ENCODE measurements at places on chromosomes 6 and 20.

DNA sequence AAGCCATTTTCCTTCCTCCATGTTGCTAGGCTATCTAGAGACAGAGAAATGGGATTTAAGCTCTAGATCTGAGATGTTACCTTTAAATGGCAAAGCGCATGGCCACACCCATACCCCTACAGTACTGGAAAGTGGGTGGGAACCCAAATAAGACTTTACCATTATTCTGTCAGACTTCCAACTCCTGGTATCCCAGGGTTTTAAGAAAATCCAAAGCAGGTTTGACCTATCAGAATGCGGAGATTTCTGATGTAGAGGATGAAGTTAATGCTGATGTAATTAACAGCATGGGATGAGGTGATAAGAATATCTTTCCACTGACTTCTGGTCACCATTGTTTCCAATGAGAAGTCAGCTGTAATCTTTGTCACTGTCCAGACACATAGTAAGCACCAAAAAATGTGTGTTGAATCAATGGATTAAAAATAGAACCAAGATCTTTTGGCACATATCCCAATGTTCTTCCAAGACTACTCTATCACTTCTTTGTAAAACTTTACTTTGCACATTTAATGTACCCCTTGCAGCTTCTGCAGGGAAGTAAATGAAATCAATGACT, 140.8 kb upstream of the INSM1 start:
- no peak for DNase-seq

GRCh38 chr6:138230221-138230620, 11.9 kb upstream of the PBOV1 start:
- no peak for DNase-seq

DNA sequence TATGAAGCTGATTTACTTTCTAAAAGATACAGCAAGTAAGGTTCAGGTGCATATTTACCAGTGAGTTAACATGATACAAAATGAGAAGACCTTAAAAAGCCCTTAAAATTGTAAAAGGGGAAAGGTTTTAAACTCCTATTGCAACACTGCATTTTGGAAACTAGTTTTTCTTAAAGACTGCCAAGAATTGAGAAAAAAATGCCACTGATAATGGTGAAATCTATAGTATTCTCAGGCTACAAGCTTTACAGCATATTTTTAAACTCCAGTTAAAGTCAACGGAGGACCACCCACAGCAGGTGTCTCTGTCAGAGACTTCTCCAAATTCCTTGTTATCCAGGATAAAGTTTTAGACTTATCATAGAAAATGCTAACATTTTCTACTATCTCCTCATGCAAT, 53.6 kb downstream of the ELOVL5 start:
- no peak for DNase-seq

DNA sequence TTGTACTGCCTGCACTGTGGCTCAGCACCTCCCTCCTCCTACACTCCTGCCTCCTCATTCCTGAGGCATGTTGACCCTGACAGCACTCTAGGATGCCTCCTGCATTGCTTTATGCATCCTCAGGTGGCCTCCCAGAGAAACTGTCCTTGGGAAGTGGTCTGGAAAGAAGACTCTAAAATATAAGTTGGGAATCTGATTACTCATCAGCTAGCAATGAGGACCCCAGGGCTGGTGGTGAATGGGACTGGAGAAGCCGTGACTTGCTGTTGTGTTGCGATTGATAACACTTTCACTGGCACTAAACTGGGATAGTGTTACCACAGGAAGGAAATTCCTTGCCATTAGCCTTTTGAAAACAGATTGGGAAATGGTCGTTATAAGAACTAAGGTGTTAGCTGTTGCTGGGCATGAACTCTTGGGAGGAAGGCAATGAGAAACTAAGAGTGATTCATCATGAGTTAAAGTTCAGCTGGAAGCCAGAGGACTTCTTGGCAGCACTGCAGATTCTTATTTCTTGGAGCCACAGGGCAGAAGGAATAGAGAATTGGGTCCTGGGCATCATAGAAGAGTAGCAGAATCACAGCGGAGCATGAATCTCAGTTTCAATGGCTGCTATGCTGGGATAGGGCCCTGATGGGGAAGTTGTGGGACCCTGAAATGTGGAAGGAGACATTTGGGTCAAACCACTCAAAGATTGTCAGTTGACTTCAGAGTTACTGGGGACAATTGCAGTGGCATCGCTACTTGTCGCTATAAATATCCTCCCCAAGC, 10.1 kb upstream of the SIRPD start:
- DNase-seq: no peak

GRCh38 chr6:5707281-5708045, 299.3 kb downstream of the NRN1 start:
- no peak for DNase-seq

- DNase-seq: no peak
Observed at GRCh38 chr6:53854843-53855567, 60.2 kb downstream of the LRRC1 start.

- DNase-seq: no peak
Observed at GRCh38 chr6:155388591-155388990, 67.0 kb downstream of the NOX3 start.

DNA sequence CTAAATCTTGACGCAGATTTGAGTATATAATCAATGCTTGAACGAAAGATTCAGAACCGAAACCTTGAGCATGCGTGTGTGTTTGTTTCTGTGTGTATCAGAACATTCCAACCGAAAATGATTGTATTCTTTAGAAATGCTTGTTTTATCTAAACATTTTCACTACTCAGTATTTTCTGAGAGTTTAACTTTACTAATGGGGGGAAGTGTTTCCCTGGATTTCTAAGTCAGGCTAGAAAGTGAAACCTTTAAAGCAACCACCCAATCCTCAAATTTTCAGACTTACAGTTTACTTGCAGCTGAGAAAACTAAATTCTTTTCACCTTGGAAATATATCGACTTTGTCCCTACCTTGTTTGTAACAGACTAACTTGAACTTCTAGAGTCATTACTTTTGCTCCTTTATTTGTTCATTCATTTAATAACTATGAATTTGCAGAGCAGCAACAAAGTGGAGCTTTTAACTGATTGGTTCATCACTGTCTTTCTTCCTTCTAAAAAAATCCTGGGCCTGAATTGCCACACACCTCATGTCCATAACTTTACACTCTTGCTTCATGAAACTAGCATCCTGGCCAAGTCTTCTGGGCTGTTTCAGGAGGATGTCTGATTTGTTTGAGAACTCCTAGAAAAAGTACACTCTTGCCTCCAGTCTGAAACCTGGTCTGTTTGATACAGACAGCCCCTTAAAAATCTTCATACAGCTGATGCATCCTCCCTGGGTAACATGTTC, 77.8 kb upstream of the XRN2 start:
- no peak for DNase-seq

DNA sequence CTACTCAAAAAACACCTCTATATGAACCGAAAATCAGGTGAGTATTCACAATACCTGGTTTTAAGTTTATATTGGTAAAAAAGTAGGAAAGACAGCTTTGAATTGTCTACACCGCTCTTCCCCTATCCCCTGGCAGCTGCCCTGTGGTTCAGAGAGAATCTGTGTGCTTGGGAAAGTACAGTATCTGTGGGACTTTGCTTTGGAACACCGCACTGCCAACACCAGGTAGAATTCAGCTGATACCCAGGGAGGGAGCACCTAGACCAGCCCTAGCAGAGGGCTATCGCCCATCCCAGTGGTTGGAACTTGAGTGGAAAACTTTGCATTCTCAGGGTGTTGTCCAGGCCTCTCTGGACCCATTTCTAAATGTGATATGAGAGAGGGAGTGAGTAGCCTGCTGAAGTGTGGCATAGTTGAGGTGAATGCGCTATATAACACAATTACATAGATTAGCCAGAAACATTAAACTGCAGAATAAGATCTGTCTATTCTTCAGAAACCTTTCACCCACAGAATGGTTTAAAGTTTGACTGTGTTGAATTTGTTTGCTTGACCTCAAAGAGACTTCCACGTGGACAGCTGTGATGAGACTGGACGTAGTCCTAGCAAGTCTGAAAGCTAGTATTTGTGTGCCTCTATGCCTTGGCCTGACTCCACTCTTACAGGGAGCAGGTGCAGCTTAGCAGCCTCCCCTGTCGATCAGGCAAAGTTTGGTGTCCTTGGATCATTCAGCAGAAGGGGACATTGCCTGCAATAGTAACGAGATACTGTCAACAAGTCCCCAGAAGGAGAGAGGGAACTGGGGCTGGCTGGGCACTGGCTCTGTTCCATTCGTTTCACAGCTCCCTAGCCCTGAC, 11.5 kb upstream of the MPC1 start:
- no peak for DNase-seq

GRCh38 chr6:110064744-110065524, 86.8 kb downstream of the GPR6 start:
- no peak for DNase-seq

GRCh38 chr20:62219992-62220665, at the start of gene HRH3:
TSS of gene HRH3 (minus strand) at chr20:62220278. CDS start at chr20:62219970, 308 bp downstream.
- DNase-seq: peak; percentile 88

GRCh38 chr6:158314737-158315136, 2.5 kb downstream of the TULP4 start:
- no peak for DNase-seq

GRCh38 chr6:144712541-144712940, 427.4 kb downstream of the UTRN start:
- no peak for DNase-seq

- DNase-seq: no peak
Observed at GRCh38 chr6:128487746-128488145, 32.7 kb downstream of the PTPRK start.

DNA sequence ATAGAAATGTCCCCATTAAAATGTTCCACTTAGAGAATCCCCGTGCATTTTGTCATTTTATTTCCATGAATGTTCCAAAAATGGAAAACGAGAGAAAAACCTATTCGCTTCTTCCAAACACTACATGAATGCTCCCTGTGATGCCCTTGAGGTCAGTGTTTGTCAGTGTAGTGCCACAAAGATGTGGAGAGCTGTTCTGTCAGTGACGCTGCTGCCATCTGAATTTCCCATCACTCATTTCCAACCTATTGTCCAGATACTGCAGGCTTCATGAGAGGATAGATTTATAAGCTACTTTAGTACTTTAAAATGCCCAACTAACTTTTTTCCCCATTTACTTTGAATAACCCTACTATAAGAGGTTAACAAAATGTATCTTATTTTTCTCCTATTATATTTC, 335.8 kb downstream of the CDKAL1 start:
- no peak for DNase-seq

DNA sequence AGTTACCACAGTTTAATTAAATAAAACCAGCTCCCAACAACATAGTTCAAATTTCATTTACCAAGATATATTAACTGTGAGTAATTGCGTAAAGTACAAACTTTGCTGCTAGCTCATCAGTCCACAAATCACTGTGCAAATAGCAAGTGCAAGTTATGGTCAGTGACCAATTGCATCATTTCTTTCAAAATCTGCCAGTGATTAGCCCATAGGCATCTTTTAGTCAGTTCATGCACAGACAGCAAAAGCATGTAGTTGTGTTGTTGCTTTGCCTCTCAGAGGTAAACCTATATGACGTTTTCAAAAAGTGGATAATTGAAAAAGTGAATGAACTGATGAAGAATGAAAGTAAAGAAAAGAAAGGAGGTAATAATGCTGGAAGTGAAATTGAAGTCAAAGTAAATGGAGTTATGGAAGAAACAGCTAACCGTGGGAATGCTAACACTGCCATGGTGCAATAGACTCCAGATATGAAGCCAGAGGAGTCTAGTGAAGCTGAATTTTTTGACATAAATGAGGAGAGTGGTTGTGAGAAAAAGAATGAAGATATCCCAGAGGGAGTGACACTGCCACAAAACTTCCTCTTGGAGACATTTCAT, 36.5 kb downstream of the ENPP1 start:
- DNase-seq: no peak

DNA sequence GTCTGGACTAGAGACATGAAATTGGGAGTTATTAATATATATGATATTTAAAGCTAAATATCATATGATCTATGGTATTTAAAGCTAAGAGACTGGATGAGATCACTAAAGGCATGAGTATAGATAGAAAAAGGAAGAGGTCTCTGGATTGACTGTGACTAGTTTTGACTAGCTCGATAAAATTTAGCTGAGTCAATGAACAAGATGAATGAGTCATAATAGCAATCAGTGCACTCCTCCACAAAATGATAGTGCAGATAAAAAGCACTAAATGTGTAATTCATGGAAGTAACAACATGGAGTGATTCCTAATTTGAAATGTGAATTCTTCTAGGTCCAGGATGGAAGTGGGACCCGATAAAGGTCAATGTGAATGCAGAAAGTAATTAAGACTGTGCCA, 127.4 kb downstream of the PFDN4 start:
- no peak for DNase-seq

DNA sequence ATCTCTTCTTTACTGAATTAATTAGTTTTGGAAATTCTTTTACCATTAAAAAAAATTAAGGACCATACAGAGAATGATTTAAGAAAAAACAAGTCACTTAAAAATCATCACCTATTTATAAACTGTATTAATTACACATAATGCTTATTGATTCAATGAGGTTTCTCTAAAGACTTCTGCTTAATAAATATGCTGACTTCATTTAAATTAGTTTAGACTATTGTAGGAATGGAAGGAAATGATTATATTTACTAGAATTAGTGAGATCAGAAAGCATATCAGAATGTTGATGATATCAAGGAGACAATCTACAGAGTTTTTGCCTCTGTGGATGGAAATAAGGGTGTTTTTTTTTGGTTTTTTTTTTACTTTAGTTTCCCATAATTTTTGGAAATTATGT, 34.6 kb upstream of the SMIM28 start:
- no peak for DNase-seq

- no peak for DNase-seq
Observed at GRCh38 chr6:43713643-43714310, 26.2 kb upstream of the MRPS18A start.

DNA sequence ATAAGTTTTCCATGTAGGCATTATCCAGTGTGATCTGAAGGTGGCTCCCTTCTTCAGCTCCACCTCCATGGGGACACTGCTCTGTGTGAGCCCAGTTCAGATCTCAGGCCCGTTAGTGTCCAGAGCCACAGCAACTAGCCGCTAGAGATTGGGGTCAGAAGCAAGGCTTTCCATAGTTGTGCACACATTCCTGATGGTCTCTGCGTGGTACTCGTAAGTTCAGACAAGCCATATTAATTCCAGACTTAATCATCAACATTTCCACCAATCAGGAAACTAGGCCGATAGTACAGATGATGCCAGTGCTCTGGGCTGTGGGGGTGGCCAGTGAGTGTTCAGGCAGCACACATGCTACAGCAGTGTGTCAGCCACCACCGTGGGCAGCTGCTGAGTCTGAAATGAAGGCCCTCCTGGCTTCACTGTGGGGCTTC, 17.5 kb upstream of the SYNCRIP start:
- DNase-seq: no peak

DNA sequence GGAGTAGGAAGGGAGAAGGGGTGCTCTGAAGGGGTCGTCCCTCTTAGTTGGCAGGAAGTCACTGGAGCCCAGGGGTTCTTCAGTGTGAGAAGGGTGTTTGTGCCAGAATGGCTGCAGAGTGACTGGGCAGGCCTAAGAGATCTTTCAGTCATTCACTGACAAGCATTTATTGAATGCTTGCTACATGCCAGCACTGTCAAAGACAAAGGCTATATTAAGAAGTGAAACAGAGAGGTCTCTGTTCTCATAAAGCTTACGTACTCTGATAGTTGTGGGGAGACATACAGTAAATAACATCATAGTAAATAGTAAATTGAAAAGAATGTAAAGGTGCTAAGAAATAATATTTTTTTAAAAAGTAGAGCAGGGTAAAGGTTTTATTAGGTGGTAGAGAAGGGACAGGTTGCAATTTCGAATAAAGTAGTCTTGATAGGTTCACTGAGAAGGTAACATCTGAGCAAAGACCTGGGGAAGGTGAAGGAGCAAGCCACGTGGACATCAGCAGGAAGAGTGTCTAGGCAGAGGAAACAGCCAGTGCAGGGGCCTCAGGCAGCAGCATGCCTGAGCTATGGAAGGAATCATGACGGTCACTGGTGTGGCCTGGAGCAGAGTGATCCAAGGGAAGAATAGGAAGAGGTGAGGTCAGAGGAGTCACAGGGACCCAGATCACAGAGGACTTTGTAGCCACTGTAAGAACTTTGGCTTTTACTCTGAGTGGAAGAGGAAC, 36.3 kb upstream of the RNF8 start:
- no peak for DNase-seq
